Mesothelial cell of epicardium (in vitro differentiated cells): ENCODE measurements at places on chromosomes 13 and 19.

DNA sequence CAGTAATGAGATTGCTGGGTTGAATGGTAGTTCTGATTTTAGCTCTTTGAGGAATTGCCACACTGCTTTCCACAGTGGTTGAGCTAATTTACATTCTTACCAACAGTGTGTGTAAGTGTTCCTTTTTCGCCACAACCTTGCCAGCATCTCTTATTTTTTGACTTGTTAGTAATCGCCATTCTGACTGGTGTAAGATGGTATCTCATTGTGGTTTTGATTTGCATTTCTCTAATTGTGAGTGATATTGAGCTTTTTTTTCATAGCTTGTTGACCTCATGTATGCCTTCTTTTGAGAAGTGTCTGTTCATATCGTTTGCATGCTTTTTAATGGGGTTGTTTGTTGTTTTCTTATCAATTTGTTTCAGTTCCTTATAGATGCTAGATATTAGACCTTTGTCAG, 245.0 kb downstream of the MTUS2 start:
- H3K4me1 ChIP-seq: no peaks in the 10 kb centered on the region
- H3K36me3 ChIP-seq: no peaks in the 10 kb centered on the region
- DNase-seq: no peak
- H3K4me3 ChIP-seq: no peak overlapping the region
- H3K27ac ChIP-seq: no peak overlapping the region
- peaks cover 10% of the 10 kb centered on the region for H3K27me3 ChIP-seq

- H3K27ac ChIP-seq: peak overlapping the region; percentile 57
- no peaks in the 10 kb centered on the region for H3K27me3 ChIP-seq
- no peak overlapping the region for H3K4me3 ChIP-seq
- peaks cover 48% of the 10 kb centered on the region for H3K4me1 ChIP-seq
- no peak for DNase-seq
Measured at GRCh38 chr13:21015284-21015683, 46.1 kb downstream of the LATS2 start.

DNA sequence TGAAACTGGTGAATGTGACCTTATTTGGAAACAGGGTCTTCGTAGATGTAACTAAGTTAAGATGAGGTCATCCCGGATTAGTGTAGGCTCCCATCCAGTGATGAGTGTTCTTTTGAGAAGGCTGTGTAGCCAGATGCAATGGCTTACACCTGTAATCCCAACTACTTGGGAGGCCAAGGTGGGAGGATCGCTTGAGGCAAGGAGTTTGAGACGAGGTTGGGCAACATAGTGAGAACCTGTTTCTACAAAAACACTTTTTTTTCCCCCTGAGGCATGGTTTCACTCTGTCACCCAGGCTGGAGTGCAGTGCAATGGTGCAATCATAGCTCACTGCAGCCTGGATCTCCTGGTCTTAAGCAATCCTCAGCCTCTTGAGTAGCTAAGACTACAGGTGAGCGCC, 36.4 kb downstream of the FBN3 start:
- no peaks in the 10 kb centered on the region for H3K4me1 ChIP-seq
- H3K36me3 ChIP-seq: peaks cover 26% of the 10 kb centered on the region
- DNase-seq: no peak
- no peak overlapping the region for H3K4me3 ChIP-seq
- H3K27ac ChIP-seq: no peak overlapping the region

DNA sequence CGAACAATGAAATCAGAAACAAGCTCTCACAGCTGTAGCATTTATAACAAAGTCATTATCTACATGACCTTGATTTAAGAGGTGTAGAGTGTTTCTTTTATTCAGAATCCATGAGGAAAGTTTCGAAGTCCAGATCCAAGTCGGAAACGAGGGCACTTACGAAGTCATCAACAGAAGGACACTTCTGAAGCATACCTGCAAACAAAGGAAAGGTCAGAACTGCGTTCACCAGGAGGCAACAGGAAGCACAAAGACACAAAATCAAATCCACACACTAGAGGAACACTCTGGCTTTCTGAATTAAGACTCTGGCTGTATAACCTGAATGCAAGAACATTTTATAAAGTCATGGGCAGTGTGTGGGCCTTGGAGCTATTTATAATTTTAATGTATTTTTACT, 158.9 kb downstream of the MIPEP start:
- no peak for DNase-seq
- peaks cover 2% of the 10 kb centered on the region for H3K36me3 ChIP-seq
- H3K27me3 ChIP-seq: no peaks in the 10 kb centered on the region
- no peak overlapping the region for H3K4me3 ChIP-seq
